ENCODE measurements at places on chromosomes 4 and X.

- peak; percentile 39 for DNase-seq
Observed at GRCh38 chr4:120293341-120293740, 226.7 kb upstream of the MAD2L1 start.

DNA sequence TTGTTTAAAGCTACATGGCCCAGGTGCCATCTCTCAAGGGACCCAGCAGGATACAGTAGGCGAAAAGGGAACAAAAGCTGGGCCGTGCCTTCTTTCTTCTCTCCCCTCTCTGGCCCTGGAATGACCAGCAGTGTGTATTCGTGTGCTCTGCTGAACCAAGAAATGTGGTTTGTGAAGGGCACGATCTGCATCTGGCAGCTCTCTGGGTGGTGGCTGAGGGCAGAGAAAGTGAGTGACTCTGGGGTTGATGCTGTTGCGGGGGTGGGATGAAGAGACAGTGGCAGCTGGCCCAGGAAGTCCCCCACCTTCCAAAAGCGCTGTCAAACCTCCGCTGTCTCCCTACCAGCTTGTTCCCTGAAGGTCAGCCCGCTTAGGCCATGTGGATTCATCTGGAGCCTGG is 88.3 kb downstream of the CLDN34 start:
- no peak for DNase-seq

GRCh38 chr4:26496207-26496783 is 6.0 kb upstream of the CCKAR start:
- no peak for DNase-seq

- no peak for DNase-seq
Observed at GRCh38 chr4:127463883-127464282, 168.9 kb upstream of the INTU start.

- no peak for DNase-seq
Observed at GRCh38 chr4:10075953-10076391, 40.6 kb downstream of the WDR1 start.

DNA sequence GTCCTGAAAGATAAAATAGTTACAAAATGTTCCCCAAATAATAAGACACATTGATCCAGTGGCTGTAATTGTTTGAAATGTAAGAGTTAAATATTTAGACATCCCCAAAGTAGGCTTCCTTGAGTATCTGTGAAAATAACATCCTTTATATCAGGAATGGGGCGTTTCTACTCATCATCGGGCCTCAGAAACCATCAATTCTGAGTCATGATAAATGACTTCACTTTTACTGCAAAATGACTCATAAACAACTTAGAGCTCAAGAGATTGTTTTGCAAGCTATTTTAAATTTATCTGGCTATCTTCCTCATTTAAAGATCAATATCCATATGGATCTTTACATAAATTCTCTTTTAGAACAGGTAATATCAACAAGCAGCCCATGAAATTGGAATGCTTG is 369.4 kb upstream of the CNKSR2 start:
- peak; percentile 12 for DNase-seq

- DNase-seq, result no peak
Observed at GRCh38 chr4:67480810-67481209, 64.5 kb downstream of the CENPC start.

GRCh38 chr4:170497689-170498088 is 407.9 kb upstream of the AADAT start:
- no peak for DNase-seq
